ENCODE measurements at places on chromosomes 16 and 17.

DNA sequence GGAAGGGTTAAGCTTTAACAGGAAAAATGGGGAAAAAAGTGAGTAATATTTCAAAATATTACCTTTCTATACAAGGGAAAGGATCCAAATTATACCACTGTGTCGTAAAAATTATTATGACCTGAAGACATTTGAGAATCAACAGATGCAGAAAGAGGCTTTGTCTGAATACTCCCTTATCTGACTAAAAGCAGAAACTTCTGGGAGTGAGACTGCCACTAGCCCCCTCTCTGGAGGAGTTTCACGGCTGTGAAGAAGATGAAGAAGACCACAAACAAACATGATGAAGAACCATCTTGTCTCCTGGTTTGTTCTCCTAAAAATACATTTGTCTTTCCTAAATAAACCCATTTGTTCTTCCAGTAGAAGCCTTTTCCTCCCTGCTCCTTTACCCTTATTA, 29.4 kb downstream of the CNTROB start:
- no peak for DNase-seq

GRCh38 chr17:50953831-50954601, 87.9 kb upstream of the TOB1 start:
- no peak for DNase-seq

- DNase-seq: no peak
Measured at GRCh38 chr16:77951788-77952187, 70.6 kb upstream of the CLEC3A start.

DNA sequence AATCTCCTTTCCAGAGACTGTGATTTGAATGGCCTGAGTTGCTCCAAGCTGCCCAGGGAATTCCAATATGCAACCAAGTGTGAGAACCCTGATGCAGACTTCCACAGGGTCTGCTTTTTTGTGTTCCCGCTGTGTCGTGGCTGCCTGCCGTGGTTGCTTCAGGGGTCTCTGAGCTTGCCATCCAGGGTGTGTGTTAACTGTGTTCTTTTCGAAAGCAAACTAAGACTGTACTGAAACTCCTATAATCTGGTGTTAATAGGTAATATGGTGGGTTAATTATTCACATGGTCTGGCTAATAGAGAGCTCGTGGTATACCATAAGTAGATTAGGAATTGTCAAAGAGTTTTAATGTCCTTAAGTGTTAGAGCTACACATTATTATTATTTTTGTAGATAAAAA, 20.7 kb downstream of the UBN1 start:
- no peak for DNase-seq

DNA sequence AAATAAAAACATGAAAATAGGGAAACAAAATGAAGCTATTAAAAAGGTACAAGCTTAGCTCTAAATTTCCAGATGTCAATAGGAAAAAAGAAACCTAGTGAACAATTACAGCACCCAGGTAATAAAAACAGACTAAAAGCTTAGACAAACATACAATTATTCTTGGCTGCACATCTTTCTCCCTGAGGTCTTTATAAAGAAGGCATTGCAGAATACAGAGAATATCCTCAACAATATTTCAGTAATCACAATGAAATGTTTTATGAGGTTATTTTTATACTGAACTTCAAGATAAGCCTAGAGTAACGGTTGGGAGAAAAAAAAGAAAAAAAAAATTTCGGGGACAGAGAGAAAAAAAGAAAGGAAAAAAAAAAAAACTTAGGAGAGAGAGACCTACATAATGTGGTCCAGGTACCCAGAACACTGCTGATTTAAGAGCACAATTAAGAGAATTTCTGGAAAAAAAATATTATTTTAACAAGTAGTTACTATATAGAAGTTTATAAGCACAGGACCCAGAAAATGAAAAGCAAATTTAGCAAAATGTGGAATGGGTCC, 26.5 kb downstream of the KANSL1 start:
- DNase-seq: no peak

DNA sequence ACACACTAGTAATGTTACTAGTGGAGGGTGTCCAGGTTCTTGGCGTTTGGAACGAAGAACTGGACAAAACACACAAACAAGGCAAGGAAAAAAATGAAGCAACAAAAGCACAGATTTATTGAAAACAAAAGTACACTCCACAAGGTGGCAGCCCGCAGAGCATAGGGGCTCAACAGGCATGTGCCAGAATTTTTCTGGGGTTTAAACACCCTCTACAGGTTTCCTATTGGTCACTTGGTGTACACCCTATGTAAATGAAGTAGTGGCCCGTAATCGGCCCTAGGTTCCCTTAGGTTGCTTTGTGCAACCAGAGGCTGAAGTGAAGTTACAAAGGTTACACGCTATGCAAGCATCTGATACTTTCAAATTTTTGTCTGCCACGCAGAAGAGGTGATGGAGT, 8.1 kb downstream of the OR2C1 start:
- no peak for DNase-seq

- no peak for DNase-seq
Measured at GRCh38 chr16:68358951-68359350, 48.1 kb downstream of the PRMT7 start.

DNA sequence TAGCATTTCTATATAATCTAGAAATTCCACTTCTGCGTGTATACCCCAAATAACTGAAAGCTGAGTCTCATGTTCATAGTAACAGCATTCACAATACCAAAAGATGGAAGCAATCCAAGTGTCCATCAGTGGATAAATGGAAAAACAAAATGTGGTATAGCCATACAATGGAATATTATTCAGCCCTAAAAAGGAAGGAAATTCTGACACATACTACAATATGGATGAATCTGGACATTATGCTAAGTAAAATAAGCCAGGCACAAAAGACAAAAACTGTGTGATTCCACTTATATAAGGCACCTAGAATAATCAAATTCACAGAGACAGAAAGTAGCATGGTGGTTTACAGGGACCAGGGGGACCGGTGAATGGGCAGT, 20.4 kb downstream of the HOXB1 start:
- DNase-seq: no peak

Measured in EL (cell line).